DMS79 treated with DMSO at 0.1 percent for 48 hours (cell line): ENCODE measurements at places on chromosomes 7 and 10.

DNA sequence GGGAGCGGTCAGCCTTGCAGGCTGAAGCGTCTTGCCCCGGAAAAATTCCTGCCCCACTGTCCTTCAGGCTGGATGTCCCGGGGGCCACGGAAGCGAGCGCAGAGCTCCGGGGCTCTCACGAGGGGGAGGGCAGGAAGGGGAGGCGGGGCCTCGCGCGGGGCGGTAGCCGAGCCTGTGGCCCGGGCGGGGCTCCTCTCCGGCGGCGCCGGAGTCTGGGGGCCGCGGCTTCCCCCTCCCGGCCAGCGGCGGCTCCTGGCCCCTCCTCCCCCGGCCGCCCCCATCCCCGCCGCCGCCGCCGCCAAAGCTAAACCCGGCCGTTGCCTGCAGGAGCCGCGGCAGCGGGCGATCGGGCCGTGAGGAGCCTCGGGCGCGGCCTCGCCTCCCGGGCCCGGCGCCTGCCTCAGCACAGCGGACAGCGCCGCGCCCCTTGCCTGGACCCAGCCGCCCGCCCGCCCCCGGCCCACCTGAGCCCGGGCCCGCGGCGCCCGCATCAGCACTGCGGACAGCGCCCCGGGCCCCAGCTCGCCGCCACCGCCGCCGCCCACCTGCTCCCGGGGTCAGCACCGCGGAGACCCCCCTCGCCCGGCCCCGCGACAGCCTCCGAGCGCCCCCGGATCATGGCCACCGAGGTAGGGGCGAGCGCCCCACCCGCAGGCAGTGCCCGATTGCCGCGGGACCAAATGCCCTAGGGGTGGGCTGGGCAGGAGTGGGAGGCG is at the start of gene GOLGA7B:
Gene GOLGA7B (plus strand): TSS at position 157 of the 716 bp plus-strand sequence. CDS start 461 bp downstream, at position 618.
- peak; percentile 24 for DNase-seq

GRCh38 chr7:85343484-85343883 is 156.6 kb upstream of the SEMA3D start:
- no peak for DNase-seq

GRCh38 chr7:116897661-116898060 is 35.3 kb downstream of the CAPZA2 start:
- DNase-seq, result no peak

DNA sequence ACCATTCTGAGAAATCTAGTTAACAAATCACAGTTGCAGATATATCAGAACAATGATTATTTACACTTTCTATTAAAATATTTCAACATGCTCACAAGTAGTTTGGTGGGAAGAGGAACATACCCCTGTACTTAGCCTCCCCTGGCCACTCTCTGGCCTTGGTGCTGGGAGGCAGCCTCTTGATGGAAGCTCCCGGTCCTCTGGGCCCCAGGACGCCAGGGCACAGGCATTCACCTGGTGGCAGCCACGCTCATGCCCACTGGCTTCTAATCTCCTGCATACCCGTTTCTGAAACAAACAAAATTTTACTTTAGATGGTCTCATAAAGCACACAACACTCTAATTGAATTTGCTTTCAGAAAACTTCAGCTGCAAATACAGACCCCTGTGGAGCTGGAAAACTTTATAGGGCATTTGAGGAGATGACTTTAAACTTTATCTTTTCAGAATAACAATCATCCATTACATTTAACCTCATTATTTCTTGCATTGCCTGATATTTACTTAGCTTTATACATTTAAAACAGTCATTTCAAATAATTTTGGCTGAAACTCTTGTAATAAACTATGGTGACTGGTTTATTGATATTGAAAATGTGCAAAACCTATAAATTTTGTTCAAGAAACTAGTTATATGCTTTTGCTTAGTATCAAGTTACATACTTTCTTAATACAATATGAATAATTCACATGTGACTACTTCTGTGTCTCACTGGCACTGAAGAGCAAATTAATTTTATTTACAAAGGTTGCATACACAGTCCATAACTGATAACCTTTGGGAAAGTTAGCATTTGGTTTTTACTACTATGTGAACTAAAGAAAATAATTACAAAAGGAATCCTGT is 30.8 kb downstream of the C10orf143 start:
- DNase-seq, result no peak

DNA sequence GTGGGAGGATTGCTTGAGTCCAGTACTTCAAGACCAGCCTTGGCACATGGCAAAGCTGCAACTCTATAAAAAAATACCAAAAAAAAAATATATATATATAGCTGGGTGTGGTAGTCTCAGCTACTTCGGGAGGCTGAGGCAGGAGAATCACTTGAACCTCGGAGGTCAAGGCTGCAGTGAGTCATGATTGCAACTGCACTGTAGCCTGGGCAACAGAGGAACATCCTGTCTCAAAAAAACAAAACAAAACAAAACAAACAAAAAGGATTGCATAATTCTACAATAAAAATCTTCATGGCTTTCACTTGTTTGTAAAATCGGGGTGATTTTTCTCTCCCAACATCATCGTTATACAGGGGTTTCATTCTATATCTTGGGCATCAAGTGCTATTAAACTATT is 35.1 kb downstream of the GUSB start:
- no peak for DNase-seq

DNA sequence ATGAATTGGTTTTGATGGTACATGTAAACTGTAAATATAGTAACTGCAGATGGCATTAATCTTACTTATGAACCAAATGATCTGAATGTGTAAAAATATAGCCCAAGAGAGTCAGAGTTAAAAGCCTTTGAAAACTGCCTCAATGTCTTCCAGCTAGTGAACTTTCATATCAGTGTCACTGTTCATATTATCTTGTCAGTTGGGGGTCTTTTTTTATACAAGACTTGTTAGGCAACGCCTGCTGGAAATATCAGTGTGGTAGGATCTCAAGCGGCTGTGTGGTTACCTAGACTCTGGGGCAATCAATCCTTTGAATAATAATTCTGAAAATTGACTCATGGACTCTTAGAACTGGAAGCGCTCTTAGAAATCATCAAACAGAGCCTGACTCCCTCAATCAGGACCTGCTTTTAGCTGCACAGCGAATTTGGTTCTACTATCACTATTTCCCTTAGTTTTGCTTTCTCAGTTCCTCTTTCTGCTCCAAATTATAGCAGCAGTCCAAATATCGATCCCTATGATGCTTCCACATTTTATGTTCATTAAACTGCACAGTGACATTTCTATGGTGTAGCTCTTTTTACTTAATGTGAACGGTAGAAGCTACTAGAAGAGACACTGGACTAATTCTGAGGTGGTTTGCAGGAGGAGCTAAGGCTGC is 100.1 kb upstream of the COL1A2 start:
- no peak for DNase-seq

- no peak for DNase-seq
Measured at GRCh38 chr10:43069211-43069515, 7.7 kb upstream of the RET start.

DNA sequence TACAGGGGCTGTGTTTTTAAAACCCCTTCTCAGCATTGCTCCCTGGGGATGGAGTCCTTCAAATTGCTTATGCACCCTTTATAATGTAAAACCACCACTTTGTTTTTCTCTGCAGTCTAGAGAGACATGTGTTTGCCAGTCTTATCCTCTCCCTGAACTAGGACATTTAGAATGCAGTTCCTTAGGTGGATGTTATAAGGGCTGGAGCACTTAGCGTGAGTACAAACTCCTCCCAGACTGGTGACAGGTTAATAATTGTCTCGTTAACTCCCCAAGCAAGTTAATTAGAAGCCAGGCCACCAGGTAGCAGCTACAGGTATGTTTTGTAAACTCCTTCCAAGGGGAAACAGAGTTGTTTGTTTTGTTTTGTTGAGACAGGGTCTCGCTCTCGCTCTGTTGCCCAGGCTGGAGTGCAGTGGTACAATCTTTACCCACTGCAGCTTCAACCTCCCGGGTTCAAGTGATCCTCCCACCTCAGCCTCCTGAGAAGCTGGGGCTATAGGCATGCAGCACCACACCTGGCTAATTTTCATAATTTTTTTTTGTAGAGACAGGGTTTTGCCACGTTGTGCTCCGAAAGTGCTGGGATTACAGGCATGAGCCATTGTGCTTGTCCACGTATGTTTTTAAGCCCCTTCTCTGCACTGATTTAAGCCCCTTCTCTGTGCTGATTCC is 100.2 kb downstream of the FAM107B start:
- no peak for DNase-seq

DNA sequence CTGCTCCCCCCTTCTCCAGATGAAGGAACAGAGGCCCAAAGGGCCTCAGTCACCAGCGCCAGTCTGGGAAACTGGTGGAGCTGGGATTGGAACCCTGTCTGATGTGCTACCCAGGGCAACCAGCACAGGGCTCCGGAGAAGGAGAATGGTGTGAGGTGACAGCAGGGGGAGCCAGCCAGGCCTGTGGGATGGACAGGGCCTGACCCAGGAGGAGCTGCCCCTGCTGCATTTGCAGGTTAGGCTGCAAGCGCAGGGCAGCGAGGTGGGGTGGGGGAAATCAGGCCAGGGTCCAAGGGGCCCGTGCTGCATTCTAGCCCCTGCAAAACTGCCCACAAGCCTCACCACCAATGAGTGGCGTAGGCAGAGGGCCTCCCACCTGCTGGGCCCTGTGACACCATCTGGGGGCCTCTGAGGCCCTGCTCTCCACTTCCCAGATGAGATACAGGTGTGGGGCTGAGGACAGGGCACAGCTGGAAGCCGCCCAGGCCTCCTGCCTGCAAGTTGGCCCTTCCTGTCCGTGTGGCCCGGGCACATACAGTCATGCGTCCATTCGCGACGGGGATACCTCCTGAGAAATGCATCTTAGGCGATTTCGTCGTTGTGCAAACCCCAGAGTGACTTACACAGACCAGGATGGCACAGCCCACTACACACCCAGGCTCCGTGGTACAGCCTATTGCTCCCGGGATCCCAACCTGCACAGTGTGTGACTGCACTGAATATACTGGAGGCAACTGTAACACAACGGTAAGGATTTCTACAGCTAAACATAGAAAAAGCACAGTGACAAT is 45.3 kb downstream of the RASGEF1A start:
- DNase-seq, result no peak

GRCh38 chr10:102988404-102989314 is 70.6 kb downstream of the CNNM2 start:
- DNase-seq, result no peak

GRCh38 chr10:52897162-52897561 is 124.6 kb upstream of the MBL2 start:
- no peak for DNase-seq

- no peak for DNase-seq
Measured at GRCh38 chr7:32066441-32066840, 3.8 kb downstream of the PDE1C start.

- DNase-seq, result no peak
Measured at GRCh38 chr7:82017334-82017943, 247.6 kb upstream of the HGF start.

GRCh38 chr10:59361663-59362143 is 646 bp downstream of the FAM13C start:
- DNase-seq, result peak; percentile 13

- no peak for DNase-seq
Measured at GRCh38 chr7:129295015-129295423, 70.2 kb downstream of the AHCYL2 start.

GRCh38 chr10:67837541-67838314 is at the start of gene DNAJC12:
TSS of gene DNAJC12 (minus strand) at chr10:67838188. CDS start at chr10:67838011, 177 bp downstream.
- peak; percentile 50 for DNase-seq

- DNase-seq, result no peak
Measured at GRCh38 chr7:24500599-24500998, 72.7 kb upstream of the PALS2 start.

DNA sequence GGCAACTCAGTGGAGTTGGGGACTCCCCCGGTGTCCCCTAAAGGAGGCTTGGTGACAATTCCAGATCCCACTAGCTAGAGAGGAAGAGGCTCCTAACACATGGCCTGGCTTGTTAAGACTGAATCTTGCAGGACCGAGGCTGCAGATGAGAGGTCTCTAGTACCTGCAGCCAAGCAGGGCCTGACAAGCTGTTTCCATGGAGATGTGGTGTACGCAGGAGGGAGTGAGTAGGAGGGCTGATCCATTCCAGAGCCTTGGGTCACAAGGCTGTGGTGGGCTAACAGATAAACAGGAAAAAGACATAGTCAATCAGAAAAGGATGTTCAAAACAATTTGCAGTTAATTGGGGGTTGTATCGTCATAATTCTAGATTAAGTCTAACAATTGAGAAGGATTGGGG is 77.3 kb upstream of the MKLN1 start:
- DNase-seq, result peak; percentile 71

DNA sequence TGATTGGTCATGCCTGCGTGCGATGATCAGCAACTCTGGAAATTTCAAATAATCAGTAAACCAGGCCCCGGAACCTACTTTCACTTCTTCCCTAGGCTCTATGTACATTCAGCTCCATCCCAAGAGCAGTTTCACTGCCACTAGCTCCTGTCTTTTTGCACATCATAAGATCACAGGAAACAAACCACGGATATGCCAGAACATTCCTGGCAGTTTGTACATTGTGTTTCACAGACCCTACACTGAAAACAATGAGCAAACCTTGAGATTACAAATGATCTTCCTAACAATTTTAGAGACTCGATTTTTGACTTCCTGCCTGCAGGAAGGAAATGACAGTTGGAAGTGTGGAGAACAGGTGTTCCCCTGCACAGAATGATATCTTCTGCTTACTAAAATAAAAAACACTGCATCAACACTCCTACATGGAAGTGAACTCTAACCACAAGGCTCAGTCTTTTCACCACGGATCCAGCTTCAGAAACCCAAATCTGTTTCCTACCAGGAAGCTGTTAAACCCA is 7.6 kb upstream of the TMEM236 start:
- DNase-seq, result no peak

DNA sequence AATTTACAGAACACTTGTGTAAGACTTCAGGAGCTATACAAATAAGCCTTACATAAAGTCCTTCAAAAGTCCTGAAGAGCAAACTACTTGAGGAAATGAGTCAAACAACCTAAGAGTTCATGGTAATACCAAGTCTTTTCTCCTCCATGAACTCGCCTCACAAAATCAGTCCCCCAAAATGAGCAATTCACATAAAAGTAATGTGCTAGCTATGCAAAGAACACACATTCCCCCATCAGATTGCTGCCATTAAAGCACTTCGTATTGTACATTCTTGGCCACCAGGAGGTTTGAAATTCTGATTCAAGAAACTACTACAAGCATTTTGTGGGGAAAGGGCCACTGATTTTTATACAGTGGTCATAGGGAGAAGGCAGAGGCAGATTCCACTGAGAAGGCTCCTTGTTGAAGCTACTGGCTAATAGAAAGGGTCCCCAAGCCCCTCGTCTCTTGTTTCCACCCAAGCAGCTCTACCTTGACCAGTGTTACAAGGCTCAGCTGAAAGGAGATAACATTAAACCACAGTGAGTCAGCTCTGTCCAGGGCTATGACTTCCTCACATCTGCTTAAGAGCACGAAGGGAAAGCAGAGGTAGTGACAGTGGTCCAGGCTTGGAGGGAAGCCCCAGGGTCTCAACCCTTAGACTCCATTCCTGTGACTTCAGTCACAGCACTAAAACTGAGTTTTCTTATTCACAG is 115.2 kb upstream of the CDK1 start:
- no peak for DNase-seq

DNA sequence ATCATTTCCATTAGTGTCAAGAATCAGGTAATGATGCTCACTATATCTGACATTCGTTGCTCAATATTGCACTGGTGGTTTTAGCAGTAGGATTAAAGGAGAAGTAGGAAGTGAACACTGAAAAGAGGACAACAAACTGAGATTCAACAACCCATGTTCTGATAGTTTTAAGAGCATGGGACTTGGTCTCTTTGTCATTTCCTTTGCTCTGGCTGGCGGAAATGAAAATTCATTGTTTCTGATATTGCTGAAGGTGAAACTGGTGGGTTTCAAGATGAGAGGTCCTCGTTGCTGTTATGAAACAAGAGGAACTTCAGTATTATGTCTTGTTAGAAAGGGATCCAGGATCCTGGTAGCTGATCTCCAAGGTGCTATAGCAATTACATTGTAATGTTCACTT is 129.0 kb downstream of the DNAH11 start:
- no peak for DNase-seq
